Suppressor macrophage treated with lipopolysaccharide for 1 hour (primary cell): ENCODE measurements at places on chromosomes 3 and 15.

GRCh38 chr3:74642876-74643275 is 28.4 kb upstream of the CNTN3 start:
- no peak for DNase-seq

DNA sequence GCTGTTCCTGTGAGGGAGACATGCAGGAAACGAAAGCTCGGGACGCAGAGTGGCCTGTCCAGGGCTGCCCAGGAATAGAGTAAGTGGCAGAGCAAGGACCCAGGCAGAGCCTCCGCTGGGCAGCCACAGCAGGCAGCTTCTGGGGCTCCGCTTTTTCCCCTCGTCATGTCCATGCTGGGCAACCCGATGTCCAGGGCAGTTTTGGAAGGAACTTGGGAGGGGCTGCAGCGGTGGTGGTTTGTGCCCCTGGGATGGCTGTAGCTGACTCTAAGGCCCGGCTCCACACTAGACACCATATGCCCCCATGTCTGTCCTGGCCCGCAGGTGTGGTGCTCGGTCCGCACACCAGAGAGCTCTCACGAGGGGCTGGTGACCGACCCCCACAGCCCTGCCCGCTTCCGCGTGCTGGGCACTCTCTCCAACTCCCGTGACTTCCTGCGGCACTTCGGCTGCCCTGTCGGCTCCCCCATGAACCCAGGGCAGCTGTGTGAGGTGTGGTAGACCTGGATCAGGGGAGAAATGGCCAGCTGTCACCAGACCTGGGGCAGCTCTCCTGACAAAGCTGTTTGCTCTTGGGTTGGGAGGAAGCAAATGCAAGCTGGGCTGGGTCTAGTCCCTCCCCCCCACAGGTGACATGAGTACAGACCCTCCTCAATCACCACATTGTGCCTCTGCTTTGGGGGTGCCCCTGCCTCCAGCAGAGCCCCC is 7.1 kb upstream of the PSMD2 start:
- DNase-seq, result no peak

DNA sequence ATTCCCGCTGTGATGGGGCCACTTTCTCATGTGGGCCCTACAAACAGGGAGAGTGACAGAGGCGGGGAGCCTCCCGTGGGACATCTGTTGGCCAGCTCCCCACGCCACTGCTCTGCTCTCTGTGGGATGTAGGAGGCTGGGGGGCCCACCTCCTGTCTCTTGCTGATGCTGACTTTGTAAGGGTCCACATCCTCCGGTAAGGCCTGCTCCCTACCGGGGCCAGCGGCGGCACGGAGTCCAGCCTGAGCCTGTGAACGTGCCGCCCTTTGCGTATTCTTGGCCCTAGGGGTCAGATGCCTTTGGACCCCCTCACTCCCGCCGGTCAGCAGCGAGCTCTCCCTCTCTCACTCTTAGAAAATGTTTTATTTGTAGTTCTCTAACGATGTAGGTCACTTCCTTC is 153.2 kb downstream of the LRRC28 start:
- DNase-seq, result no peak

DNA sequence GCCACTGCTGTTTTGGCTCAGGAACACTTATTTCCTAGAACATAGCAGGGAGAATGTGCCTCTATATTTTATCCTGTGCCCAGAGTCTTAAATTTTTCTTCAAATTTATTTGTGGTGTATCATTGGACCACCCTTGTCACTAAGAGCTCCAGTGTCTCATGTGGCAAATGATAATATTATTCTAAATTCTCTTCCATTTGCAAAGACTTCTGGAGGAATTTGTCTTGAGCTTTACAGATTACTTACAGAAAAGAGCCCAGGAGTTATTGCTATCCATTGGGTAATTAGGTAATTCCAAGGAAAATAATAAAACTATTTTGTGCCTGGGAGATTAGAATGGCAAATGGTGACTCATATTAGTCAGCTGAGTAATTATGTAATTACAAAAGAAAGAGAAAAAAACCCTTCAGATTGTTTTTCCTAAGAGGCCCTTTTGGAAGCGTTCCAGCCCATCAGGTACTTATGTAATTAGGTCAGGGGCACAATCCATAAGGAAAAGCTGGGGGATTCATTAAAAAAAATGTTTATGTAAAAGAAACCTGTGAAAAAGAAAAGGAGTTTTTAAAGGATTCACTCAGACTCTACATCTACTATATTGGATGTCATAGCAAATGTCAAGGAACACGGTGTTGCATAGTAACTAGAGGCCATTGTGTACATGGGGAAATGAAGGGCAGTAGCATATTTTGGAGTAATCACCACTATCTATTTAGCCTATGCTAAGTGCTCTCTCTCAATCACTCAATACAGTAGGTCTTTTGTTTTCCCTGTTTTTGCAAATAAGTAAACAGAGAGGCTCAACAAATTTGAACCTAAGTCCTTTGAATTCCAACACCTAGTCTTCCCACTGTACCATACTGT is 380.9 kb upstream of the RARB start:
- no peak for DNase-seq

DNA sequence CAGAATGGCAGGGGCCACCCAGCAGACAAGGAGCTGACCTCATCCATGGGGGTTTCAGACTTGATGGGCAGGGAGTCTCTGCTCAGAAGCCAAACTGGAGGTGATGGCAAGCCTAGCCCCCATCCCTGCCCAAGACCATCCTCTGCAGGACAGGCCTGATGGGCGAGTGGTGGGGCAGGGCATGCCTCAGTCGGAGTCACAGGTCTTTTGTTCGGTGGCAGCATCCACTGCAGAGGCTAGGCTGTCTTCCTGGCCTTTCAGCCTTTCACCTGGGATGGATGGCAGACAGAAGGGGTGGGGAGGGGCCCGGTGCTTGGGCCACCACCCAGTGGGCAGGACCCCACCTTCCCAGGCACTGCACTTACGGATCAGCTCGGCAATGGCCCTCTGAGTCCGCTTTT is 44.4 kb downstream of the PTH1R start:
- no peak for DNase-seq

DNA sequence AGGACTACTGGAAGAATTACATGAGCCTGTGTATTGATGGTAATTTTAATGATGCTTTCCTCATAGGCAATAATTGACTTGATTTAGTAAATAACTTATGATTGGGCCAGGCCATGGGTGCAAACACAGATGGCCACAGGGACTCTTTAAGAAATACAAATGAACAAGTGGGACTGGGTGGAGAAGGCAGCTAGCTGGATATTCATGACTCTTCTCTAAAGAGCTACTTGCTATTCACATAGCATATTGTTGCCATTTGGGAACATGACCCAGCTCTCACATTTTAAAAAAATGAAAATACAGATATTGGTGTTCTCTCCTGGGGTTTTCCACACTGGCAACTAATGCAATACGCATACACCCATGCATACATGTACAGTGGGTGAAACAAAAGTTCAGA is 178.3 kb downstream of the PTPRG start:
- DNase-seq, result no peak

DNA sequence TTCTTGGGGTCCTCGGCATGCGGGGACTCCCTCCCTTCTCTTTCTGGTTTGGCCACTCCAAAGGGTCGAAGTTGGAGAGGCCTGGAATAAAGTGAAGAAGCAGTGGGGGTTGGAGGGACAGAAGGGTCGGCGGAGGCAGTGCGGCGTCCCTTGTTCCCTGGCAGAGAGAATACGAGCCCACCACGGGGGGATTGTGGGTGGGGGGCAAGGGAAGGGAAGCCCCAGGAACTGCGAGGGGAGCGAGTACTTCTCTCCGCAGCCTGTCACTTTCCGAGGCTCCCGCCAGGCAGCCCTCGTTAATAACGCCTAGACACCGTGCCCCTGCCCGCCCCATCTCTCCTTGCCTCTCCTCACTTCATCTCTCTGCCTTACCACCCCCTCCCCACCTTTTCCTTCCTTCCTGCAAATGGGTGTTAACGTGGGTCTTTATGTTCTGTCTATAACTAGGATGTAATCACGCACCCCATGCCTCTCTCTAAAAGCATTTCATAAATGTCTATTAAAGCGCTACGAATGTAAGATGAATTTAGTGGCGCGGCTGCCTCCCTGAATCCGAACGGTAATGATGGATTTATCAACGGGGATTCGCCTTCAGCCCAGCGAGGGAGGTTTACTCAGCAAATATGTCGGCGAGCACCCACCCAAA is 13.7 kb downstream of the NR2F2 start:
- no peak for DNase-seq

- DNase-seq, result no peak
These were observed 1.9 kb downstream of the PAK6 start for GRCh38 chr15:40240619-40241221.

- DNase-seq, result peak; percentile 38
These were observed 59.7 kb downstream of the ATP2B2 start for GRCh38 chr3:10445561-10446175.

DNA sequence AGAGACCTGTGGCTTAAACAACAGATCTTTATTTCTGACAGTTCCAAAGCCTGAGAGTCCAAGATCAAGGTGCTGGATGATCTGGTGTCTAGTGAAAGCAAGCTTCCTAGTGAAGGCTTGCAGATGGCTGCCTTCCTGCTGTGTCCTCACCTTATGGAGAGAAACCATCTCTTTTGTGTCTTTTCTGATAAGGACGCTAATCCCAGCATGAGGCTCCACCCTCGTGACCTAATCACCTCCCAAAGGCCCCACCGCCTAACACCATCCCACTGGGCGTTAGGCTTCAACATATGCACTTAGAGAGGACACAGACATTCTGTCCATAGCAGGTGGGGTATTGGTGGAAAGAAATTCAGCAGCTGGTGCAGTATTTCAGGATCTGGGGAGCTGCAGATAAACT is 19.8 kb upstream of the LYSMD4 start:
- DNase-seq, result no peak

- peak; percentile 74 for DNase-seq
These were observed 185.6 kb downstream of the FAM43A start for GRCh38 chr3:194871143-194871863.
